ENCODE measurements at places on chromosomes 3 and 15.
A peak's percentile ranks its signal among the peaks of the same experiment; 100 is the strongest.

DNA sequence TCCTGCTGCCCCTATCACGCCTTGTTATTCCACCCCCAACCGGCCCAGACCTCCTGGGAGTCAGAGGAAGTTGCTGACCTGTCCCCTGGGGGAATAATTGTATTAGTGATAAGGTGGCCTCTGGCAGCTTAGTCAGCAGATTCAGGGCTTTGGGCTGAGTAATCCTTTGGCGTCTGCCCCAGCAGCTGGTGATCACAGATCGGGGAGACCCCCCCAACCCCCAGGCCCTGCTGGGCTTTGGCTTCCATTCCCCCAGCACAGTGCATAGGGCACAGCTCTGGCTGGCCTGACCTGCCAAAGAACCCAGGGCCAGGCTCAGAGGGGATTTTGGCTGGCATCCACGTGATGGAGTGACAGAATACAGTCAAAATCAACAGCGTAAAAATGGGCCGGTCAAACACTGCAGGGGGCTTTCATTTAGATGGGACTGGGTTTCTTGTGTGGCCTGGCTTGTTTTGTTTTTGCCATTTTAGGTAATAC, 3.9 kb upstream of the NR2E3 start:
- peak; percentile 47 for DNase-seq

- DNase-seq: peak; percentile 40
Observed at GRCh38 chr3:18149386-18149785, 275.8 kb downstream of the SATB1 start.

GRCh38 chr3:141441381-141442364, 45.2 kb upstream of the RASA2 start:
- DNase-seq: peak; percentile 94

GRCh38 chr3:157444797-157445184, 8.1 kb downstream of the PTX3 start:
- no peak for DNase-seq

DNA sequence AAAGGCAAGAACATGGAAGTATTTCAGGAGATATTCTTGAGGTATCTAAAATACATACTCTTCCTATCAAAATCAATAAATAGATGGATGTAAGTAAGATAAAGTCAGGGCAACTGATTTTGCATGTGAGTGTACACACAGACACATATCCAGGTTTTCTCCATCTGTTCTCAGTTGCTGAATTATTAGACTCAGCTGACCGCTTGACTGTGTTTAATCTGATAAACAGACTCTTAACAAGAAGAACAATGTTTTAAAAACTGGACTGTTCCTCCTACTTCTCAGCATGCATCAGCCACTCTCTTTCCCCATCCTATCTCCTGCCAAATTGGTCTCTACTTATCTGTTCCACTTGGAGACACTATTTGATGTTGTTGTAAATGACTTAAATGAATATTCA, 73.5 kb downstream of the GOLGA8G start:
- DNase-seq: no peak

DNA sequence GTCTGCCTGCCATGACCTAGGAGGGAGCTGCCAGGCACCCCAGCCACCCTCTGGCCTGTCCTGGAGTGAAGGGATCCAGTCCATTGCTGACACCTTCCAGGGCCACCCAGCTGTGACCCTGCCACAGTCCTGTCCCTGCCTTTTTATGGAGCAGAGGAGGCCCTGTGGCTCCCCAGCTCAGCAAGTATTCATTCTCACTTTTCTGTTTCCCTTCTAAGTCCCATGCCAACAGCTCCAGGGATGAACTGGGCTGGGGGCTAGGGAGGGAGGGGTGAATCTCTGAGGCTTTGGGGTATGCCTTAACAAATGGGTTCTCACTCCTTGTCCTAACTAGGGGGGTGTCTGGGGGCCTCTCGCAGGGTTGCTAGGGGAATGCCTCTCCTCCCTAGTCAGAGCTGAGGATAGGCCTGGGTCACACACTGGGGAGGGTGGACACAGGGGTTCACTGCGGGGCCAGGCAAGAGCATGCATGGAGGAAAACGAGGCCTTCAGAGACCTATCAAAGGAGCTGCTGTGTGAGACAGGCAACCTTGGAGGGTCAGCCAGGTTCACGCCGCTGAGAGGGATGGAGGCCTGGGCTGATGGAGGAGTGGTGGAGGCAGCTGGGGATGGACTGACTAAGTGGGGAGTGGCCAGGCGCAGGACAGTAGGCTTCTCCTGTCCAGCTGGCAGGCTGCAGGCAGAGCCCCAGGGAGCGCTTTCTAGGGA, 31.8 kb downstream of the EPHB3 start:
- DNase-seq: no peak

- DNase-seq: peak; percentile 51
Observed at GRCh38 chr3:24299246-24299805, 195.3 kb downstream of the THRB start.

DNA sequence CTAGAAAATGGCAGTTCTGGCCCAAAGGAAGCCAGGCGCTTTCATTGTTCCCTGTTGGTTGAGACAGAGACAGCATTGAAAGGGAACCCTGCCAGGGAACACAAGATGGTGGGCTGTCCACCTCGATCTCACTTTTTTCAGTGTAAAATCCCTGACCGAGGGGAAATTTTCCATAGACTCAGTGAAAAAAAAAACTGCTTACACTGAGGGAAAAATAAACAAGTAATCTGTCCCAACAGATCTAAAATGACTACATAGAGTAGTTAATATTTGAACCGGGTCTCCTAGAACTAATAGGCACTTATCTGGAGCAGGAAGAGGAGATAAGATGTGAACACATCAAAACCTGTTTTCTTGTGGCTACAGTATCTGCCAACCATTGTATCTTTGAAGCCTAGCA, 763.4 kb upstream of the GOLIM4 start:
- DNase-seq: no peak

DNA sequence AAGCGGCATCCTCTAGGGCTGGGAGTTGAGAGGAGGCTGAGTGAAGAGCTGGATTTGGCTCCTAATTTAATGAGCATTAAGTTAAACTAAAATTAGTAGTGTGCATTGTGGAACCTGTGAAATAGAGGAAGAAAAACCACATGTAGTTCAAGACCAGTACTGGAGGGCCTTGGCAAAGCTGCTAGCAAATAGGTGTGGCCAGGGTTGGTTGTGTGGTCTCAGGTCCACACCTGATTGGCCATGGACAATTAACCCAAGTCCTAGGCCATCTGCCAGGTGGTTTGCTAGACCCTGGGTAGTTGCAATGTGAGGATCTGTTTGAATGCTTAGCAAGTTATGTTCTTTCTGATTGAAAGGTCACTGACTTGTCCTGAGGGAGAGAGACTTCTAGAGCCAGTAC, 275.5 kb downstream of the PDCD6IP start:
- DNase-seq: no peak

- DNase-seq: no peak
Observed at GRCh38 chr3:160159341-160159740, 65.9 kb upstream of the C3orf80 start.

DNA sequence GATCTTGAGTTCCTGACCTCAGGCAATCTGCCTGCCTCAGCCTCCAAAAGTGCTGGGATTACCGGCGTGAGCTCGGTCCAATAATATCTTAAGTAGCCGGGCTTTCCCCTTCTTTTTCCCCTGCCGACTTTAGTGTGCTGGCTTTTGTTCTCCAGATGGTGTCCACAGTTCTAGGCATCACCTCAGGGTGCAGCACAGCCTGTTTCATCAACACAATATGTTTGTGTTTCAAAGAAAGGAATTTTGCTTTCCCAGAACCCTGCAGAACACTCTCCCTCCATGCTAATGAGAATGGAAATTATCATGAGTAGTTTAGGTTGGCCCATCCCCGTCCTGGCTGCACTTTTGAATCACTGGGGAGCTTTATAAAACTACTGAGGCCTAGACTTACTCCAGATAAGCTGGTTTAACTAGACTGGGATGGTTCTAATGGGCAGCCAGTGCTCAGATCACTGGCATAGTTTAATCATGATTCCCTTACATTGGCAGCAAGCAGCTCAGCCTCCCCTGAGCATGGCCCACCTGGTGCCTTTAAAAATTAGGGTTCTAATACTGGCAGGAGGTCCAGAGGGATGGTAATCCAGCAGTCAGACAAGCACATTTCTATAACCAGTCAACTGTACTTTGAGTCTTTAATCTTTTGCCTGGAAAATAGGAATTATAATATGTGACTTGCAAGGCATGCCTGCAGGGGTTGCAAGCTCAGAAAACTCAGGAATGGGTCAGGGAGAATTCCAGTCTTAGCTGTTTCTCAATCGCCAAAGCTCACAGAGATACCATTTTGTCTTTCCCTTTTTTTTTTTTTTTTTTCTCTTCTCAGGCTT, 127.6 kb upstream of the RASGRP1 start:
- no peak for DNase-seq

DNA sequence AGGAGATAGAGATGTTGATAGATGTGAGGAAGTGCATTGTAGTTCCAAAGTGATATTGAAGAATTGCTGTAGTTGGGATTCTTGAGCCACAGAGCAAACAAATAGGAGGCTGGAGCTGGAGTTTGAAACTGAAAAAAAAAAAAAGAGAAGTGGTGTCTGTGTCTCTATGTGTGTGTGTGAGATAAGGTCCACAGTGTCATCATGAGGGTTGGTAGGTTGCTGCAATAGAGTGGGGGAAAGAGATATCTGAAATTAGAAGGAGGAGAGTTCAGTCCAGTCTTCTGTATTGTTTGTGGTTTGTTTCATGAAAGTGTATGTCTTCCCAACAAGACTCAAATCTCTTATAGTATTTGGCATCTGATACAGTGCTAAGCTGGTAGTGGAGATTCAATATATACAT, 37.3 kb upstream of the CACNA1D start:
- DNase-seq: no peak

GRCh38 chr15:29903785-29904464, 81.7 kb upstream of the TJP1 start:
- no peak for DNase-seq

- DNase-seq: no peak
Observed at GRCh38 chr15:100714749-100715342, 112.5 kb downstream of the ASB7 start.

- DNase-seq: no peak
Observed at GRCh38 chr15:51368307-51368706, 26.9 kb downstream of the GLDN start.

DNA sequence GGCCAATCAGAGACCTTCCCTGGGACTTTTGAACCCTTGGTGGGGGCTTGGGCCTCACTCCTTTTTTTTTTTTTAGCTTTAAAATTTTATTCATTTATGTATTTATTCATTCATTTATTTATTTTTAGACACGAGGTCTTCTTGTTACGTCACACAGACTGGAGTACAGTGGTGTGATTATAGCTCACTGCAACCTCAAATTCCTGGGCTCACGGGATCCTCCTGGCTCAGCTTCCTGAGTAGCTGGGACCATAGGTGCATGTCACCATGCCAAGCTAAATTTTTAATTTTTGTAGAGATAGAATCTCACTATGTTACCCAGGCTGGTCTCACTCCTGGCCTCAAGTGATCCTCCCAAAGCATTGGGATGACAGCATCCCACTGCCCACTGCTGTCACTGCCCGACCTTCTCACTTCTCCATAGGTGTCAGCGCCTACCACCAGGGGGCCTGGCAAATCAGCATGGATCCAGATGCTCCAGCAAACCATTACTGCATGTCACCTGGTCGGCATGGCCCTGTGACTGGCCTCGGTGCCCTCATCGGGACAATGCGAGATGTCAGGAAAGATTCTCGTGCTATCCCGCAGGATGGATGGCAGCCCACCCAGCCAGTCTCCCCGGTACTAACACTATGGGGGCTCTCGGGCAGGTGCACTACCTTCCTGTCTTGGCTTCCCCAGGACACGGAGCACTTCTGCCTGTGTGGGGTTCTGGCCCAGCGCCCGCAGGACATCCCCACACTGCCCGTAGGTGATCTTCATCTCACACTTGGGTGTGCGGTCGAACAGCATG, 3.0 kb downstream of the MYL3 start:
- DNase-seq: no peak

DNA sequence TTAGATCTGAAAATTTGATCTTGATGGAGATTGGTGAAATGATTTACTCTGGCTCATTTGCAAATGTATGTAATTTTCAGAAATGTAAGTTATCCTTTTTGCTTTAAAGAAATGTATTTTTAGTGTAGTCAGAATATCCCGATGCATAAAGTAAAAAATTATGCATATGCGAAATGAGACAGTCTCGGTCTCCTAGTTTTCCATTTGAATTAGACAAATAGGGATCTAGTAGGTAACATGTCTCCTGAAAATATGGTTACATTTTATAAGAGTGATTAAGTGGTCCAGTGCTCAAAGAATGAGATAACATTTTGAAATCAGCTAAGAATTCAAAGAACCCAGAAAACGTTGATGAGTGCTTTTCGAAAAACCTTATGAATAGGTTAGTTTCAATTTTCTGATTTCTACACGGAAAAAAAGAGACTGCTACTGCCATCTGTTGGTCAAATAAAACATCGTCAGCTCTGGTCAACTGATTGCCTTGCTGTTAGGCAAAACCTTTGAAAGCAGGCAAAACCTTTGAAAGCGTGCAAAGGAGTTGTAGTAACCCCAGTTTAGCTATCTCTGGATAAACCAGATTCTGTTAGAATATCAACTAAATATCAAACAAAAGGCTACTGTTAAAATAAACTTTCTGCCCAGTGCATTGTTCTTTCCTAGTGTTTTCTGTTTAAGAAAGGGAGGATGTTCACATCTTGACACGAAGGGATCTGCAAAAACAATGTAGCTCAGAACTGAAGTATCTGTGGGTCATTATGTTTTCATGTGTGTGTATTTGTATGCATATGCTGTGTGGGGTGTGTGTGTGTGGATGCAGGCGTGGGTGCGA, 59.3 kb upstream of the CHMP2B start:
- peak; percentile 65 for DNase-seq

DNA sequence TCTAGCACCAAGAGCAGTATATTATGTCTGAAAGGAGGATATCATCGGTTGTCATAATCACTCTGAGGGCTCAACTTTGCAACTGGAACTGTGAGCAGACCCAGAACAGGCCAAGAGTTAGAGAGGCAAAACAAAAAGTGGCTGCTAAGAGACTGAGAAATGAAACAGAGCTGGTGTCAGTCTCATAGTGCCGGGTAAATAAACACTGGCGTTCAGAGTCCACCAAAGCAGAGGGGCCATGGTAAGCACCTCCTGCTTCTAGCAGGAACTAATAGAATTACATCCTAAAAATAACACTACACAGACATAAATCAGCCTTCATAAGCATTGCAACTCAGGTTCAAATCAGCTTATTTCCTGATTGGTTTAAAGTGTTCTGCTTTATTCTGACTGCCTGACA, 10.3 kb upstream of the IL12A start:
- no peak for DNase-seq

GRCh38 chr3:188128905-188129304, 25.1 kb upstream of the LPP start:
- no peak for DNase-seq

All from fibroblast of skin of scalp (primary cell).